ENCODE measurements at places on chromosomes 12 and 14. TPM values are rescaled to one million over a fixed set of nuclear protein-coding genes. Genes with fewer than 3 reads are reported as not detected.

RABGGTA gene
- 125 TPM for total RNA-seq

PTPRR gene
- total RNA-seq, result not detected

TMEM117 gene
- 2.6 TPM for total RNA-seq

DNA sequence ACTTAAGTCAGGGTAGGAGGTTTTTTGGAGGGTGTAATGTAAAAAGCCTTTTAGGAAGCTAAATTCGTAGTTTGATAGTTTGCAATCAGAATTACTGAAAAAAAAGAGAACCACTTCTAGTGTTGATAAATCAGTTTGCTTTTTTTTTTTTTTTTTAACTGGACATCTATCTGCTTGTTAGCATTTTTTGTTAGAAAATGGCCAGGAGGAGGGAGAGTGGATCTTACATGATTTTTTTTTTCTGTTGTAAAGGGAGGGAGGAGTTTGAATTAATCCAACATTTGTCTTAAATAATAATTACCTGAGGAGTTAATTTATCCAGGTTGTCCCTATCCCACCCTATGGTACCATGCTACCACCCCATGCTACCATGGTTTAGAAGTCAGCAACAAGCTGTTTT is 1.2 kb downstream of the FBXO34 start:
- peak overlapping the region; percentile 97 for H3K27ac ChIP-seq
- H3K36me3 ChIP-seq, result no peaks in the 10 kb centered on the region
- no peak for DNase-seq
- peaks cover 22% of the 10 kb centered on the region for H3K4me1 ChIP-seq
- H3K4me3 ChIP-seq, result peak overlapping the region; percentile 68

DNA sequence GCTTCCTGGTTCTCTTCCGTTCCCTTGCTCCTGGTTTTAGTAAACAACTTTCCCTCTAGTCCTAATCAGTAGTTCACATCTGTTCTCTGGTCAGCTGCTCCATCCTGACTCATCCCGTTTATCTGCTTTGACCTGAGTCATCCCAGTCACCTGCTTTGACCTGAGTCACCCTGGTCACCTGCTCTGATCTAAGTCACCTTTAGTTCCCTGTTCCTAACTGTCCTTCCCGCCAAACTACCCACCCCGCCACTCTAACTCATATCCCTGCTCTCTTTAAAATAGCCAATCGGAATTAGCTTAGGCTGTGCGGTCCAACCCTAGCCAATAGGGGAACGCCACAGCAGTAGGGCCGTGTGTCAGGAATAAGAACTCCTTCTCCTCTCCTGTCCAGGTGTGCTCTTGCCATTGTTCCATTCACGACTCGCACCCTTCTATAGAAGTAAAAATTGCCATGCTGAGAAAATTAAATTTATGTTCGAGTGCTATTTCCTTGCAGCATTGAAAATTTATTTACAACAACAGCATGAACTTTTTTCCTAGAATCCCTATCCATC is 3.1 kb upstream of the ANKRD33 start:
- DNase-seq, result no peak
- no peaks in the 10 kb centered on the region for H3K36me3 ChIP-seq
- no peak overlapping the region for H3K4me3 ChIP-seq
- H3K27me3 ChIP-seq, result no peaks in the 10 kb centered on the region
- H3K4me1 ChIP-seq, result peaks cover 16% of the 10 kb centered on the region

- H3K36me3 ChIP-seq, result peaks cover 5% of the 10 kb centered on the region
- H3K27me3 ChIP-seq, result no peaks in the 10 kb centered on the region
- H3K4me1 ChIP-seq, result no peaks in the 10 kb centered on the region
- no peak overlapping the region for H3K27ac ChIP-seq
- H3K4me3 ChIP-seq, result no peak overlapping the region
Observed at GRCh38 chr12:27751386-27752047, 28.5 kb upstream of the KLHL42 start.

- H3K27me3 ChIP-seq, result no peaks in the 10 kb centered on the region
- H3K36me3 ChIP-seq, result no peaks in the 10 kb centered on the region
- DNase-seq, result no peak
- no peak overlapping the region for H3K4me3 ChIP-seq
- no peak overlapping the region for H3K27ac ChIP-seq
Observed at GRCh38 chr14:95756751-95757150, 42.8 kb upstream of the TCL1A start.

GRCh38 chr14:53628732-53629430 is 327.7 kb downstream of the BMP4 start:
- H3K4me3 ChIP-seq, result no peak overlapping the region
- no peak for DNase-seq
- H3K4me1 ChIP-seq, result no peaks in the 10 kb centered on the region
- H3K27ac ChIP-seq, result no peak overlapping the region

DNA sequence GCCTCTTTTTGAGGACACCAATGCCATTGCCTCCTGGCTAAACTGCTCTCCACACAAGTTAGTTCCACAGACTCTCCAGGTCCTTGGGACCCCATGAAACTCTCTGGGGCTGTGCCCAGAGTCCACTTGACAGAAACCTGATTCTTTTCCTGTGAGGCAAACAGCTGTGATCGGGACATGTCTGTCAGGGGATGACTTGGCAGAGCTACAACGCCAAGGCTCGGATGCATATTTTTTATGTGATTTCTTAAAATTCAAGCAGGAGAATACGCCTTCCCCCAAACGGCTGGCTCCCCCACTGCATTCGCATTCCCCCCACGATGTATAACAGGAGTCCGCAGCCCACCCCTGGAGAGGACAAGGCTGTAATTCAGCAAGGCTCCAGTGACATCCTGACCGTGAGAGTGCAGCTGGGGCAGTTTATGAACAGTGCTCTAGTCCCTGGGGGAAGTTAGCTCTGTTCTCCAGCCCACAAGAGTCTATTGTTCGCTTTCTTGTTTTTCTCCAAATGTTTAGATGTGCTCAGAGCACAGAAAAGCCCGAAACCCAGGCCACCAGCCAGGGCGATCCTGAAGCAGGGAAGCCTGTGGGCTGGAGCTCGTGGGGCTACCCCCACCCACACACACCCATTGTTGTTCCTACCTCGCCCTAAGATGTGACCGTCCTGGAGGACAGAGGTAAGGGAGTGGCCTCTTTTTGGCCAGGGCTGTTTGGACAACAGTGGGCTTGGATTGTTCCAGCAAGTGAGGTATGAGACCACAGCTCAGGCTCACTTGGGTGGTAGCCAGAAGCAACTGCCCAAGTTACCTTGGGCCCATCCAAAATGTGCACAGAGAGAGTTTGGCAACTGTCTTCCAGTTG is 159.5 kb downstream of the ZFP36L1 start:
- no peak overlapping the region for H3K4me3 ChIP-seq
- peaks cover 38% of the 10 kb centered on the region for H3K4me1 ChIP-seq
- no peak for DNase-seq
- H3K27ac ChIP-seq, result peak overlapping the region; percentile 54
- no peaks in the 10 kb centered on the region for H3K27me3 ChIP-seq
- no peaks in the 10 kb centered on the region for H3K36me3 ChIP-seq

DNA sequence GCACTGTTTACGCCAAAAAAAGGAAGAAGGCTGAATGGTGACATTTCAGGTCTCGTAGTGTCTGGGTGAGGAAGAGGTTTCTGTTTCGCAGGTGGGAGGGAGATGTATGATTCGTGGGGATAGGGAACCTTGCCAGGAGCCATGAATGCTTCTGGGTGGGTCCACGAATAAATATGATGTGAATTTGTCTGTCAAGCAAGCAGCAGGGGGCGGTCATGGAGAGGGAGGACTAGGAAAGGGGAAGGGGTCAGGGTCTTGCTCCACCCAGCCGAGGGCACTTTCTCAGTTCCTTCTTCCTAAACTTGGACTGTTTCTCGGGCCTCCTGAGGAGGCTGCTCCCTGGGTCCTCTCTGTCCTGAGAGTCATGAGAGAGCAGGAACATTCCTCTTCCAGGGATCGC is 72.5 kb downstream of the LGMN start:
- H3K4me1 ChIP-seq, result peaks cover 19% of the 10 kb centered on the region
- H3K4me3 ChIP-seq, result no peak overlapping the region
- peak; percentile 51 for DNase-seq
- H3K36me3 ChIP-seq, result peaks cover 57% of the 10 kb centered on the region
- peak overlapping the region; percentile 62 for H3K27ac ChIP-seq
- H3K27me3 ChIP-seq, result no peaks in the 10 kb centered on the region
